Heart left ventricle (tissue), 16 donors: ENCODE measurements at places on chromosomes 6 and 20. TPM values are rescaled to one million over a fixed set of nuclear protein-coding genes. Genes with fewer than 3 reads are reported as not detected.

The HLA-DRA gene
- 57.4 TPM for total RNA-seq

- no peak for DNase-seq
Observed at GRCh38 chr20:9147547-9148024, 78.7 kb downstream of the PLCB4 start.

- no peak for DNase-seq
Observed at GRCh38 chr6:5159162-5159561, 74.0 kb downstream of the PPP1R3G start.

DNA sequence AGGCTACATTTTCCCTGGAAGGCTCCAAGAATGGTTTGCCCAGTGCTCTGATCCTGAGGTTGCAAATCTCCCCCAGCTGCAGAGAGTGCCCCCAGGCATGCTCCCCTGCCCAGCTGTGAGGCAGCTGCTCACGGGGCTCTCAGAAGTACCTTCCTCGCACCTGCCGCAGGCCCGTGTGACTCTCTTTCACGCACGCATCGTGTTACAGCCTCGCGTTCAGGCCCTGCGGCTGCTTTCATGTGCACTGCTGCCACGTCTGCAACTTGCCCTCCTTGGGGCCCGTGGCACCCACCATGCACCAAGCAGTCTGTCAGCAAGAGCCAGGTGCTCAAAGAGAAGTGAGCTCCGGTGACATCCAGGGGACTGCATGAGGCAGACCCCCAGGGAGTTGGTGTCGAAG, 28.6 kb upstream of the SPO11 start:
- DNase-seq: no peak

- DNase-seq: no peak
Observed at GRCh38 chr20:6665621-6666355, 101.7 kb upstream of the BMP2 start.

DNA sequence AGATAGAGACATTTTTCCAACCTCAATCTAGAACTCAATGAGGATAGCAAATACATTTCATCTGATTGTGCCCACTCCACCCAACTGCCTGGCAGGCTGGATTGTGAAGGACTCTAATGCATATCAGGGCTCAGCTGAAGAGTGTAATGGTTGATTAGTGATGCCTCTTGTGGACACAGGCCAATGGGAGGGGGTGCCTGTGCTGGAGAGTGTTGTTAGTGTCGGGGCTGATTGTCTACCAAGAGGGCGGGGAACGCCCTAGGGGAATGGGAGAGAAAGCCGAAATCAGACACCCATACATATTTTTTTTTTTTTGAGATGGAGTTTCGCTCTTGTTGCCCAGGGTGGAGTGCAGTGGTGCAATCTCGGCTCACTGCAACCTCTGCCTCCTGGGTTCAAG, 103.7 kb upstream of the SALL4 start:
- no peak for DNase-seq
